ENCODE measurements at places on chromosomes 6 and 20.

DNA sequence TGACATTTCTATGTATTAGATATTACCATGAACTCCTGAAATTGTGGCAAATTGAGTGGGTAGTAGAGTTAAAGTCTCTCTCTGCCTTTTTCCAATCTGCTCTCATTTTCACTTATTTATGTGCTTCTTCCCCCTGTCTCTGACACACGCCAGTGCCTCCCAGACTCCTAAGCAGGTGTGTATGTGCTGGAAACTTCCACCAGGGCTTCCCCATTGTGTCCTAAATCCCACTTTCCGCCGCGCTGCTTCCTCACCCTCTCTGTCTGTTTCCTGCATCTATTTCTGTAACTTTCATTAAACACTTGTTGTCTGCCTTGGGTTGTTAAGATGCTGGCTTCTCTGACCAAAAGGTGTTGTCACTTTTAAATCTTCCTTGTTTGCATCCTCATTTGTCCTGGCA, 97.6 kb upstream of the HDGFL1 start:
- DNase-seq: no peak

DNA sequence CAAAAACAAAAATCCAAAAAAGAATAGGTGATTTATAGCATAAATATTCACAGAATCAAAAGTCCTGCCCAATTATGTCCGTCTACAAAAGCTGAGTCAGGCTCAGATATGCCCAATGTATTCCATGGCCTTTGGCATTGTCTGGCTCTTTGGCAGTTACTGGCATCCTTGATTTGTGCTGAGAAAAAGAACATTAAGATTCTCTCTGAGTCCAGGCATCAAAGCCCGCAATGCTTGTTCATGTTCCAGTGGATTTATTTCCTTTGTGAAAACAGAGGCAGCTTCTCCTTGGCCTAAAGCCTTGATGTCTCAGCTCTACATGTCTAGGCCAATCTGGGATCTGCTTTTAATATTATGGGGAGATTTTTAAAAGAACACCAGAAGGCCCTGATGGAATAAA, 76.1 kb upstream of the SLC4A11 start:
- DNase-seq: no peak

- no peak for DNase-seq
Observed at GRCh38 chr6:34610819-34611477, 54.8 kb upstream of the SPDEF start.

GRCh38 chr6:36926708-36927513, 27.6 kb upstream of the PI16 start:
- no peak for DNase-seq

DNA sequence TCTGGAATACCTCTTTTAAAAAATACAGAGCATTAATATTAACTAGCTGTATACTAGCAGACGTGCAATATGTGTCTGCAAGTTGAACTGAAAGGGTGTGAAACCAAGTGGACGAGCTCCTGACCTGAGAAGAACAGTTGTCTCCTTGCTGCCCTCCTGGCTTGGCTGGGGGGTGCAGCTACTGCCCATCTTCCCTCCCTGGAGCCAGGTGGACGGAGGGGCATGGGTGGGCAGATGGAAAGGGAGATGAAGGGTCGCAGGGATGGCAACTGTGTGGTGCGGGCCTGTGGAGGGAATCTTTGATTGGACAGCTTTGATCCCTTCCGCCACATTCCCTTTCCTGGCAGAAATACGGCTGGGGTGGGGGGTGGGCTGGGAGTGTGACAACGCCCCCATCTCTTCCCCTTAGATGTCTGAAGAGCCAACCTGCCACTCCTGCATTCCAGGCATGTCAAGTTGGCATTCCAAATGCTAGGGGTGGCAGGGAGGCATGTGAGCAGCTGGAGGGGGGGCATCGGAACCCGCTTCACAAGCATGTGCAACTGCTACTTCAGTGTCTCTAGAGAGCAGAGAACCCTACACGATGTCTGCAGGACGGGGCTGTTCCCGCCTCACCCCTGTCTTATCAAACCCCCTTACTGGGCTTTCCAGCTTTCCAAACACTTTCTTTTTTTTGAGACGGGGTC, 37.3 kb downstream of the SRSF3 start:
- DNase-seq: no peak

DNA sequence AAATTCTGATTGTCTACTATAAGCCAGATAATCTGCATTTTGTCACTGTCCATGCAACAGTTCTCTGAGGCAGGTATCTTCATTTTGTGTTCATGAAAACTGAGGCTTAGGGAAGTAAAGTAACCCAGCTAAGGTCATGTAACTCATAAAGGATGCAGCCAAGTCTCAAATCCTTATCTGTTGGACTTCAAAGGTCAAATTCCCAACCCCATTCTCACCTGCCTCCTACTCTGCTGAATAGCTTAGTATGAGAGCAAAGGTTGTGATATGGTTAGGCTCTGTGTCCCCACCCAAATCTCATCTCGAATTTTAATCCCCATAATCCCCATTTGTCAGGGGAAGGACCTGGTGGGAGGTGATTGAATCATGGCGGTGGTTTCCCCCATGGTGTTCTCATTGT, 90.1 kb downstream of the KLHL32 start:
- DNase-seq: no peak

DNA sequence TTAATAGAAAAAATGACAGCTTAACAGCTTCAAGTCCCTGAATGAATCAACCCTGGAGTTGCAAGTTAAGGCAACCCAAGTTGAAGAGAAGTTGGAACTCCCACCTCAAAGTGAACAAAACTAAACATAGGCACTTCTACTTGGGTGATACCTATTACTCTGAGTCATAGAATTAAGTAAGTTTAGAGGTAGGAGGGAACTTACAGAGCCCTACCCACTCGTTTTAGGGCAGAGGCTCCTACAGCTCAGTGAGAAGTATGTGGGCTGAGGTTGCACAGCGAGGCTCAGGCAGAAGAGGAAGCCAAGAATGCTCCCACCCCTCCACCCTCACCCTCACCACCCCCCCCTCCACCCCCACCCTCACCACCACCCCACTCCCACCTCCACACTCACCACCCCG, 42.2 kb downstream of the NFATC2 start:
- DNase-seq: peak; percentile 21

- DNase-seq: peak; percentile 91
Observed at GRCh38 chr20:37345339-37346235, at the start of gene SRC. SRC (plus strand) TSS chr20:37346140; CDS start chr20:37384154, 38,014 bp downstream.

DNA sequence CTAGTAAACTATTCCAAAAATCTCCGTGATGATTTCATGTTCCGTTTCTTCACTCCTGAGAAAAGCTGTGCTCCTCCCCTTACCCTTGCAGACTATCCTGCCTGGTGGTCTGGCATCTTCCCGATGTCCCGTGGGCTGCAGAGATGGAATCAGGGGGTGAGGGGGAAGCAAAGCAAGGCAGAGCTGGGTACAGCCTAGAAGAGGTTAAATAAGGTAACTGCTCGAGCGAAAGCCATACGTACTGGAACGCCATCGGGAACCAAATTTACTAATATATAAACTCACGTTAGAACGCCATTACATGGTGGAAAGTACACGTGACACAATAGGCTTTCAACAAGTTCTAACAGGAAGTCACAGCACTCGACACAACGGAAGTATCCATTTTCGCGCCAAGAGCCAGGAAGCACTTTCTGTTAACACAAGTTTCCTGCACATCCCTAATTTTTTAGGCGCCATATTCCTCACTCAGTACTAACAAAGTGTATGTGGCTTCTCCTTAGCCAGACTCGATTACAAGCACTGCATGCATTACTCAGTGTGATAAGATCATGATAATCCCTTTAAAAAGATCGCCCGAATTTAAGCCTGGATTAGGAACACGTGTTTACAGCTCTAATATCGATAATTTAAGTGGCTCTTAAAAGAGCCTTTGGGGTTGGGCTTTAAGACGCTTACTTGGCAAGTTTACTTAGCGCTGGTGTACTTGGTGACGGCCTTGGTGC, 101.6 kb upstream of the PRSS16 start:
- peak; percentile 88 for DNase-seq
